ENCODE measurements at places on chromosomes 2 and 18. TPM values are rescaled to one million over a fixed set of nuclear protein-coding genes. Genes with fewer than 3 reads are reported as not detected.

- DNase-seq, result no peak
Measured at GRCh38 chr2:211928201-211928600, 610.4 kb downstream of the ERBB4 start.

DNA sequence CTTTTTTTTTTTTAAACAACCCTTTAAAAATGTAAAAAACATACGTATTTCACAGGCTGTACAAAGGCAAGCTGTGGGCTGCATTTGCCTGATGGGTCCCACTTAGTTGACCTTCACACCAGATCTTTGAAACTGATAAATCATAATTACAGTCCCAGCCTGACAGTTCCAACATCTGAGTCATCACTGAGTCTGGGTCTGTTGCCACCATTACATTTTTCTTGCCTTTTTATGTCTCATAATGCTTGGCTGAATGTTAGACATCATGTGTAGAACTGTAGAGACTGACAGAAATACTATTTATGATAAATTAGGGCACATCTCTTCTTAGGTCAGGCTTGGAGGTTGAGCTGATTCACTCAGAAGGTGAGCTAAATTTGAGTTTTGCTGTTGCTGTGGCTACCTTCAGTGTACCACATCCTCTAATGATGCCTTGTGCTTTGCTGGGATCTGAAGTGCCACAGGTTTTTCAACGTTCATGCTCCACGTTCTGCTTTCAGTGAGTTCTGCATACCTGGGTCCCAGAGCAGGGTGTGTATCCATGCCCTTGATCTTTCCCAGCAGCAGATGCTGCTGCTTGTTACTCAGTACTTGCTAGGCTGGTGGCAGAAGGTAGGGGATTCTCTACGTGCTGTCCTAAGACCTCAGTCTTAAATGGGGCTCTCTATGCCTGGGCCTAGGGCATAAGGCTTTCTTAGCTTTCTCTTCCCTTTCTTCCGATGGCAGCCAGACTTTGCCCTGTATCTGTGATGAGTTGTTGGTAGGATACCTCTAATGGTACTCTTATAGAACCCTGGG lies 160.6 kb upstream of the SMAD7 start:
- peak; percentile 17 for DNase-seq

- no peak for DNase-seq
Measured at GRCh38 chr2:71941726-71942525, 205.7 kb downstream of the CYP26B1 start.

GRCh38 chr2:172375251-172375650 lies 52.1 kb upstream of the ITGA6 start:
- DNase-seq, result no peak

ARHGEF4 gene
- not detected for total RNA-seq

- DNase-seq, result peak; percentile 16
Measured at GRCh38 chr2:14642499-14642898, 10.0 kb downstream of the LRATD1 start.

GLI2 gene
- total RNA-seq, result 0.24 TPM

- DNase-seq, result no peak
Measured at GRCh38 chr2:8719528-8719927, 37.7 kb downstream of the ID2 start.

- no peak for DNase-seq
Measured at GRCh38 chr2:156430236-156430979, 5.8 kb upstream of the GPD2 start.

SLC5A7 gene
- total RNA-seq, result not detected

DNA sequence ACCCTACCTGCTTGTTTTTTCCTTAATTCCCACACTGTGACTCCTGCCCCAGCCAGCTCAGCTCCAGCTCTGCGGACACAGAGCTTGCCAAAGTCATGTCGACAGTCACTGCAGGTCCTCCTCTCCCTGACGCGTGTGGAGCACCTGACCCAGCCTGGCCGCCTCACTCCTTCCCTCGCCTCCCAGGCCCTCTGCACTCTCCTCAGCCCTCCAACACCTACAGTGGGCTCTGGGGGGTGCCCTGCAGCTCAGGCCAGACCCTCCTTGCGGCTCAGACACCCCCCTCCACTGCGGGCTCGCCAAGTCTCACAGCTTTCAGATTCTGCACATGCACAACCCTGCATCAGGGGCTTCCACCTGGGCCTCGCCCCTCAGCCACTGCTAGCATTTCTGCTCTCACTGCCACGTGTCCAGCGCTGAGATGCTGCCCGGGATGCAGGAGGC lies 68.3 kb downstream of the NDUFA10 start:
- DNase-seq, result no peak

DNA sequence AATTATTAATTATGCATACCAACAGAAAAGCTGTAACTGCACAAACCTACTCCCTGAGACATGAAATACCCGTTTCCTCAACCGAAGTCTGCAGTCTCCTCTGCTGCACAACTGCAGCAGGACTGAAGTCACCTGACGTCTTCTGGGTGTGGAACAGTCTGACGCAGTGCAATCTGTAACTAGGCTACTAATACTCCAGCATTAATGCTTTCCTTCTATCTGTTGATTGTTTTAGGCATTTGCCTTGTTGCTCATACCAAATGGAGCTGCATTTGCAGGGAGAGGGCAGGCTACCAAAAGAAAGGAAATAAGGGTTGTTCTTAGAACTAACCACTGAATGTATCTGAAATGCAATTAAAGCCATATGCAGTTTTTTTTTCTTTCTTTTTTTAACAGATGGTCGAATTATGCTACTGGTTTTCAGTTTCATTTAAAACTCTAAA lies 40.1 kb downstream of the RTN4 start:
- peak; percentile 30 for DNase-seq

CRYGC gene
- total RNA-seq, result not detected

DNA sequence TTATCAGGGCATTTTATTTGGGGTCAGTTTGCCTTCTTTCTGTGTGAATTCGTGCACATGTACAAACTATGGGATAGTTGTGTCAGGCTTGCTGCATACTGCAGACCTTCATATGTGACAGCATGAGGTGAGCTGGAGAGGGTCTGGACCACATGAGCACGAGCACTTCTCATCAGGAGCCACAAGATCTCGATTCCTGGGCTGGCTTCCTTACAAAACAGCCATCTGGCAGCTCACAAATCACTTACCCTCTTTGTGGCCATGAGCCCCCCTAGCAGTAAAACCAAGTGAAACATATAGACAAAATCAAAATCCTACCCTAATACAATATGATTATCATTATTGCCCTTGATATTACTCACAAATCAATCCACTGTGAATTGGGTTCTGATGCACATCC lies 121.2 kb downstream of the MTCL1 start:
- no peak for DNase-seq

DNA sequence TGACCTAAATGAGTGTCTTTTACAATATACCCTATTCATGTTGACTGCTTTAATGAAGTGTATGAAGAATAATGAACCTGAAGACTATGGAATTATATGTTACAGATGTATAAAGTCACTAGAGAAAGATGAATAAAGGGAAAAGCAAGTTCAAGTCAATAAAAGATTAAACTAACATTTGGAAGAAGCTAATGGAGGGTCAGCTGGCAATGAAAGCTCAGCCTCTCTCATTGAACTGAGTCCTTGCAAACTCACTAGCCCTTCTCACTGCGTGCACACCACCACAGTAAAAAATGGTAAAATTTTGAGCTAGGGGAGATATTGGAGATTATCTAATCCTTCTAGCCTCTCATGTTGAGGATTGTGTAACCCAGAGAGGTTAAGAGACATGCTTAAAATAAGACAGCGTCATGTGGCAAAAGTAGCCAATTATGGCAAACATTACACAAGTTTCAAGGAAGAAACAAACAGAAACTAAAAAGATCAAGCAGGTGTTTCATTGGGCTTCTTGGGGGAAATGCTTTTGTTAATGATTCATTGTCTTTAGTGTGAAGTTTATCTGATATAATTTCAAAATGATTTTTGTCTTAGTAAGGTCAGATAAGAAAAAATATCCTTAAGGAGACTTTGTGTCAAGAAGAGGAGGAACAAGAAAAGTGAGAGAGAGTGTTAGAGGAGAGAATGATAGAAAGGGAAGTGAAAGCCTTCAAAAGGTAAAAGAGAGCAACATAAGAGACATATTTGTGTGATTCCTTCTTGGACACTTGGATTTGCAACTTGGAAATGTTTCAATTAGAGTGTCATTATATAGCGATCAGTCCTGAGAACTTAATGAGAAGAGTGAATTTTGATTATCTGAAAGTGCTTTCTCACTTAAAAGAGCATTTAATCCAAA lies 893.7 kb upstream of the FAM98A start:
- no peak for DNase-seq

- peak; percentile 68 for DNase-seq
Measured at GRCh38 chr2:172253190-172254052, 150.7 kb upstream of the DLX2 start.

IL1R2 gene
- 0.13 TPM for total RNA-seq

ANTXR1 gene
- total RNA-seq, result 0.87 TPM

CCDC148 gene
- 0.64 TPM for total RNA-seq

DNA sequence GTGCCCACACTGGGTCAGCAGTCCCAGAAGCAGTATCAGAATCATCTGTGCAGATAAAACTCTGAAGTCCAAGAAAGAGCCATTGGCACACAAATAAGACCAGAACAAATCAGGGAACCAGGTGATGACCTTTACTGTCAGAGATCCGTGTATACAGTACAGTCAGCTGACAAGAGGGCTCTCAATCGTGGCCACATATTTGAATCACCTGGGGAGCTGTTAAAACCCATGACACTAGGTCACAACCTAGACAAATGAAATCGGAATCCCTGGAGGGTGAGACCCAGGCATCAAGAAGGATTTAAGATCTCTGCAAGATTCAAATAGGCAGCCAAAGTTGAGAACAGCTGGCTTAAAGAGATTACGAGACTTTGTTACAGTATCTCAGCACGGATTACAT lies 807.1 kb downstream of the RNF144A start:
- DNase-seq, result no peak

TCF4 gene
- 22.9 TPM for total RNA-seq

GRCh38 chr2:60840880-60841279 lies 40.5 kb upstream of the REL start:
- no peak for DNase-seq

MREG gene
- 3.8 TPM for total RNA-seq

GRCh38 chr2:118654945-118655344 lies 192.5 kb downstream of the EN1 start:
- no peak for DNase-seq

CDH2 gene
- total RNA-seq, result 0.09 TPM

CXCR1 gene
- total RNA-seq, result not detected

DNA sequence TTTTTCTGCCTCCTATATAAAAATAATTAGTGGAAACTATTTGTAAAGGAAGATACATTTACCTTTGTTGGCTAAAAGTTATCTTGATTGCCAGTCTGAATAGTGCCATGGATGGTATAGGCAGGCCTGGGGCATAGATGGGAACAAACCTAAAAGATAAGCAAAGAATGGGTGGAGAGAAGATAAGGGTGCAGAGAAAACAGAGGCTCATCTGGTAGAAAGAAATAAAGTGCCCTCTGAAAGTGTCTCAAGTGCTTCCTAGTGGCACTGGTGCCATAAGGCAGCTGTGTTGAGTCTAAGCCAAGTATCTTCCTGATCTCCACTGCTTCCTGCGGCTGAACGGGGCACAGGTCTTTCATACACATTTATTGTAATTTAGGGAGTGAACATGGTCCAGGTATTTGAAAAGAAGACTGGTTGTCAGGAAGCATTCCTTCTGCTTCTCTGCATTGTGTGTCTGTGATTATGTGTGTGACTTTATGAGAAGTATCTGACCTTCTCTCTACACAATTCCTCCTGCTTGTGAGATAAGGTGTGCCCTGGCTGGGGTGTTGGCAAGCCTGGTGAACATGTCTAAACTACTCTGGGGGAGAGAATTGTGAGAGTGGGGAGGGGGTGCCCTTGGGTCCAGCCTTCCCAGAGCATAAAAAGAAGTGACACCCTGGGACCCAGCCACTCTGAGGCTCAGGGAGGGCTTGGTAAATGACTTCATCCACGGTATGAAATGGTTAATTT lies 280.5 kb downstream of the CAMKMT start:
- DNase-seq, result no peak

- no peak for DNase-seq
Measured at GRCh38 chr2:202933139-202933510, 21.1 kb downstream of the CARF start.

All from K562 (cell line).